ENCODE measurements at places on chromosomes 12 and 14.

DNA sequence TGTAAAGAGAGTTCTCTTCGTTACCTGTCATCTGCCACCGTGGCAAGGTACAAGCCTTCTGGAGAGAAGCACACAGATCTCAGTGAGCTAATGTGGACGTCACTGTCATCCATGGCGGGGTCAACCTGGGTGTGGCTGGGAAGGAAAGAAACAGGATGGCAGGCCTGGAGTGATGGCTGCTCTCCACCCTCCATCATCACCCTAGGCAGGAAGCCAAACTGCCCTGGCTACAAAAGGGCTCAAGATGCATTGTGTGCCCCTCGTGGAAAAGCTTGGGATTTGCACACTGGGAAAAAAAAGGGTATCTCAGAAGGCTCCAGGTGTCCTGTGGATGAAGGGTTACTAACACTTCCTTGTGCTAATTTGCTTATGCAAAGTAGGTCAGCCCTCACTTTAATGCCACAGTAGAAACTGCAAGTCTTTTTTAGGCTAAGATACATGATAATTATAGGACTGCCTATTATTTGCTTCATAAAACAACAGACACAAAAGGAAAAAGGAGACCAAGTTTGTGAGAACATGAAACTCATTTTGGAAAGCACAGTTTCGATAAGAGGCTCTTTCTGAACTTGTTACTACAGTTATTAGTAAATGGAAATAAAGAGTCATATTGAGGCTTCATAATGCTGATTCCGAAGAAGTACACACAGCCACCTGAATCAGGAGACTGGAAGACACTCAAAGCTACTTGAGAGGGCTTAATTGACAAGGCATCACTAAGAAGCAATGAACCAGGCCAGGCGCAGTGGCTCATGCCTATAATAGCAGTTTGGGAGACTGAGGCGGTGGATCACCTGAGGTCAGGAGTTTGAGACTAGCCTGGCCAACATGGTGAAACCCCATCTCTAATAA, 18.9 kb downstream of the RFC5 start:
- no peak for DNase-seq

GRCh38 chr12:40310211-40310610, 85.4 kb downstream of the LRRK2 start:
- peak; percentile 10 for DNase-seq

DNA sequence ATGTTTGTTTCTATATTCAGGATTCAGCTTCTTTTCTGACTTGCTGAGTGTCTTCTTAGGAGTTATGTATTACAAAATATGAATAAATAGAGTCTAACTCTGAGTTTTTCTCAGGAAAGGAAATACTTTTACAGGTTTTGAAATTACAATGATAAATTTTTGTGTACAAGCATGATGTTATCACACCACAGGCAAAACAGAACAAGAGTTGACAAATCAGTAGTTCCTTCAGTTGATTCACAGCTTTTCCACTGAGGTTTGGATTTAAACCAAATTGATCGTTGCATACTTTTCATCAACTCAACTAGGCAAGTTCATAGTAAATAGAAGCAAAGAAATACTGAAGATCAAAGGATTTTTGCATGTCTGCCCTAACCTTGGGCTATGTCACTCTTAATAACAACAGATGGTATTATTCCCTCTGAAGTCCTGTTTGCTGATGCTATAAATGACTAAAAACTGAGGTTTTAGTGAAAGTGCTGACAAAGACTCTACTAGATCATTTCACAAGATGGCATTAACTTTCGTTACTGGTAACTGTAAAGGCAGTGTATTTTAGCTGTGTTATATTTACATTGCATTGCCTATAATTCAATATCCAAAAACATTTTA, 520.2 kb downstream of the FLRT2 start:
- no peak for DNase-seq

GRCh38 chr12:32768518-32768917, 12.8 kb upstream of the YARS2 start:
- no peak for DNase-seq

- DNase-seq, result no peak
Observed at GRCh38 chr12:84627593-84627992, 285.0 kb downstream of the SLC6A15 start.

- no peak for DNase-seq
Observed at GRCh38 chr14:69582212-69582611, 7.5 kb upstream of the CCDC177 start.

- peak; percentile 48 for DNase-seq
Observed at GRCh38 chr12:70590051-70590450, 47.2 kb downstream of the PTPRB start.

- no peak for DNase-seq
Observed at GRCh38 chr12:125259178-125259867, 194.1 kb downstream of the AACS start.

DNA sequence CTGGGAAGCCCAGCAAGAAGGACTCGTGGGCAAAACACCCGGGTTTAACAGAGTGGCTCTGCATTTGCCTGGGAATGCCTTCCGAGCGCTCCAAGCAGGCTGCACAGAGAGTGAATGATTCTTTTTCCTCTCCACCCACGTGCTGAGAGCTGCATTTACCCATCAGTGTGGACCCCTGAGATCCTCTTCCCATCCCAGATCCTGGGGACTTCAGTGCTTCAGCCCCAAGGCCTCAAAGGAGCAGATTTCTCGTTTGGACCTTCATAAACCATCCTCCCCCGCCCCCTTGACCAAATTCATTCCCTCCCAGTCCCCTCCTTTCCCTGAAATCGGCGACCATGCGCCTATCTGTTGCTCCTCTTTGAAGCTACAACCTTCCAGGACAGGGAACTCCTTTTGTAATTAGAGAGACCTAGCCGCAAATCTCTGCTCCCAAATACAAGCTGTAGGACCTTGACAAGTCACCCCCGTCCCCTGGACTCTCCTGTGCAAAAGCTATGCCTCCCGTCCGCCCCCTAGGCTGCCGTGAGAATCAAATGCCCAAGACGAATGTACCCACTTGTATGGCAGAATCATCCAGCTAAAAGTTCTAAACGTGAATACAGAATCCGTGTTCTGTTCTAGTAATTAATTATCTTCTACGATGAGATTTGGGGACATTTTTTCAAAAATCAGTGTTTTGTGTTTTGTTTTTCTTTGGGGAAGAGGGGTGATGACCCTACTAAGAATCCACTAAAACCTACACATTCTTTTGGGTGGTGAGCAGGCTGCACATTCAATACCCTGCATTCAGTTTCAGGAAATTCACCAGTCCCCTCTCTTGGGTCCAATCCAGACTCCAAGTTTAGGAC, 8.8 kb downstream of the TBX5 start:
- DNase-seq, result no peak
